ENCODE measurements at places on chromosomes 1 and 21. TPM values are rescaled to one million over a fixed set of nuclear protein-coding genes. Genes with fewer than 3 reads are reported as not detected.

GRCh38 chr1:112544011-112544688, 35.4 kb downstream of the WNT2B start:
- peak; percentile 53 for DNase-seq

- DNase-seq: no peak
Observed at GRCh38 chr21:43958364-43959158, 53.5 kb upstream of the TRAPPC10 start.

DNA sequence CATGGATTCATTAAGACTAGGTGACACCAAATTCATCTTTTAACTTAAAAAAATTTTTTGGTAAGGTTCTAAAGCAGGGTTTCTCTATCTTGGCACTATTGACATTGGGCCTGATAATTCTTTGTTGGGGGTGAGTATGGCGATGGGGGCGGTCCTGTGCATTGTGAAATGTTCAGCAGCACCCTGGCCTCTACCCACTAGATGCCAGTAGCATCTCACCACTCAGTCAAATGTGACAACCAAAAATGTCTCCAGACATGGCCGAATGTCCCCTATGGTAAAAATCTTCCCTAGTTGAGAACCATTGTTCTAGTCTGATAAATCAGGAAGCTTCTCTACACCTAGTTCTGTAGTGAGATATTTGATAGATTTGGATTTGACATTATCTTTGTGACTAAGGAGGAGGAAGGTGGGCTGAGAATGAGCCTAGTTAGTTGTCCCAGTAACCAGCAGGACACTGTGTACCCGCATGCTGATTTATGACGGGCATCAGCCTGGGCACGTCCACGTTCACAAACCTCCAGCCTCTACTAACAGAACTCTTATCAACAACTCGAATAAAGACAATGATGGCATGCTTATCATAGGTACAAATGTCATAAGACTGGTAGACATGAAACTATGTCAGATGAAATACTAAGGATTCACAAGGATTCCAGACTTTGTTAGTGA, 104.6 kb downstream of the KCND3 start:
- no peak for DNase-seq

DNA sequence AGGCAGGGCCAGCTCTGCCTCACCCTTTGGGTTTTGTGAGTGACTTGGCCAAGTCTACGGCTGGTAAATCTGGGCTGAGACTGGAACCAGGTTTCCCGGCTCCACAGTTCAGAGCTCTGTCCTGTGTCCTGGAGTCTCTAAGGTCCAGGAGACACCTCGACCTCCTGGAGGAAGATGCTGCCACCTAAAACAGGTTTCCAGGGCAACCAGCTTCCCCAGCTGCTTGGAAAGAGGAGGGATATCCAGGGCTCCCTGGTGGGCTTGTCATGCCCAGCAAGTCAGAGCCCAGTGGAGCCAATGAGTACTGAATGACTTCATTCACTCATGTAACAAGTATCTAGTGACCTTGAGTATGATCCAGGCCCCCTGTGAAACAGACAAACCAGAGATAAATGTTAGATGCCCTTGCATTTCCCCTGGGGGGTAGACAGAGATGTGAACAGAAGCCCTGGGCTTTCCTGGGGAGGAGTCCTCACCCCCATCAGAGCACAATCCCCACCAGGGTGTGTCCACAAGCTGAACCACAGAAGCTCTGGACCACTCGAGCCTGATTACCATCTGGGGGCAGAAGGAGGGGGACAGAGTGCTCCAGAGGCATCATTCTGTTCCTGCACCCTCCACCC, 181.2 kb upstream of the RAB4A start:
- no peak for DNase-seq

FCGR1A gene
- not detected for total RNA-seq

SLC1A7 gene
- total RNA-seq: 0.29 TPM

SEMA6C gene
- total RNA-seq: 12.3 TPM

All from stomach (tissue), 19 donors.